Stimulated activated CD4-positive, alpha-beta T cell treated with anti-CD3 and anti-CD28 coated beads, Interleukin-12 subunit alpha, Interleukin-12 subunit beta, amount 100 ng/mL, for 4 hours (primary cell): ENCODE measurements at places on chromosomes 7 and 10.

GRCh38 chr7:44101966-44102845 lies 1.9 kb upstream of the AEBP1 start:
- DNase-seq: no peak

- DNase-seq: no peak
Measured at GRCh38 chr10:67670401-67670800, 25.6 kb downstream of the CTNNA3 start.

DNA sequence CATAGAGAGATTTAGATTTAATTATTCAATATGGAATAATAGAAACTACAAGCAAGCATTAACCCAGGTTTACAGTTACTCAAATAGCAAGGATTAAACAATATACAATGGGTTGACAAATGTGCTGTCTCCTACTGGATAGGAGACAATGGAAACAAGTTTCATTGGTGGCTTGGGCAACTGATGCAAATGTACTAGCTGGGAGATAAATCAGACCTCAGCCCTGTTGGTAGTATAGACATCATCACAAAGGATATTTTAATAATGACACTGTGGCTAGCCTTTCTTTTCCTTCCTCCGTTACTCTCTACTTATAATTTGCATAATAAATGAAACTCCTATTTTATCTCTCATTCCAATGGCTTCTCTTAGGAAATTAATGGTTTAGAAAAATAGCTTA lies 96.5 kb upstream of the DKK1 start:
- DNase-seq: no peak

GRCh38 chr7:17069146-17069545 lies 187.4 kb upstream of the AGR3 start:
- DNase-seq: no peak

- DNase-seq: no peak
Measured at GRCh38 chr10:68463365-68464093, 8.2 kb downstream of the DNA2 start.

DNA sequence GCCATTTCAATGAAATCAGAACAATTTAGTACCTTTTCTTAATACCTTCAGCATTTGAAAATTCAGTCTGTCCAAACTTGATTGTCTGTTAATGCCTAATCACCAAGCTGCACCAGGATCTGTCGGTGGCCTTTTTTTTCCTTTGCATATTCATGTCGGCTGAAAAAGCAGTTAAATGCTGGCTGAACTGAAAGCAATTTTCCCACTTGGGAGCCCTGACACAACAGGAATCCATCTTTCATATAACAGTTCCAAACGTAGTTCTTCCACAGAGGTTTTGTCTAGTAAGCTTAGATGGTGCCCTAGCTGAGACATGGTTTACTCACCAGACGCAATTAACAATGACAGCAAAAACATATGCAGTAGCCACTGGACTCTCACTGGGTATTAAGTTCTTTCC lies 83.6 kb upstream of the CHCHD3 start:
- no peak for DNase-seq

DNA sequence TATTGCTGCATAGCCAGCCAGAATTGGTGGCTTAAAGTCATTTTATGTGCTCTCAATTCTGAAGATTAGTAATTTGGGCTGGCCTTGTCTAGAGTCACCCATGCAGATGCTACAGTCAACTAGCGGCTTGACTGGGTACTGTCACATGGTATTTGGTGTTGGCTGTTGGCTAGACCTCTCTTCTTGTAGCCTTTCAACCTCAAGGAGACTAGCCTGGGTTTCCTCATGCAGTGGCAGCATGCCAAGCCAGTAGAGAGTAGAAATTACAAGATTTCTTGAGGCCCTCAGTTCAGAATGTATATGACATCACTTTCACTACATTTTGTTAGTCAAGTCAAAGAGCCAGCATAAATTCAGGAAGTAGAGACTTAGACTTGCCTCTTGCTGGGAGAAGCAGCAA lies 3.7 kb upstream of the ZNF800 start:
- DNase-seq: no peak

- DNase-seq: no peak
Measured at GRCh38 chr10:118518095-118518494, 77.4 kb downstream of the PRLHR start.

DNA sequence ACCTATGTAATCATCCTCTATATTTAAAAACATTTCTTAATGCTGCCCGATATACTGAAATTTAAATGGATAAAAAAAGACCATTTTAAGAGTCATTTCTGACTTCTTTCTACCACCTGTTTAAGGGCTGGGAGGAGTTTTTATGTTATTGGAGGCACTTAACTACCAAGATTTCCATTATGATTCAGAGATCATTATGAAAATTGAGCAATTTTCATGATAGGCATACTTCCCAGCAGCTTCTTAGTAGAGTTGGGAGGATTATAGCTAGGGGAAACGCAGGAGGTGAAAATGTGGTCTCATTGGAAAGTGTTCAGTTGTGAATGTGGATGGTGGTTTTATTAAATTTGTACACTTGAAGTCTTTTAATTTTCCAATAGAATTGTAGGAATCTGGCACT lies 28.4 kb upstream of the FAM204A start:
- DNase-seq: no peak

DNA sequence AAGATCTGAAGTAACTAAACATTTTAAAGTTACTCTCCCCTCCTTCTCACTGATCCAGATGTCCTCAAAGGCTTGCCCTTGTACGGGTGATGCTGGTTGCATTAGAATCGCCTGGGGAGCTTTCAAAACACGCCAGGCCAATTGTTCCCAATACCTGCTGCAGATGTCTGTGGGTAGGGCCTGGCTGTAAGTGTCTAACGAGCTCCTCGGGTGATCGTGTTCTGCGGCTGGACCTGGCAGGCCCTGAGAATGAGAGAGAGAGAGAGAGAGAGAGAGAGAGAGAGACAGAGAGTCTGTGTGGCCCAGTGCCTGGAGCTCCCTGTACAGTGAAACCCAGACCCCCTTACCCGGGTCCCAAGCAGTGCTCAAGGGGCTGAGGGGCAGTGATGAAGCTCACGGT lies 8.4 kb downstream of the COL13A1 start:
- no peak for DNase-seq

GRCh38 chr10:124792998-124793352 lies 1.3 kb upstream of the EEF1AKMT2 start:
- no peak for DNase-seq

GRCh38 chr7:84337429-84337828 lies 142.8 kb upstream of the SEMA3A start:
- no peak for DNase-seq

DNA sequence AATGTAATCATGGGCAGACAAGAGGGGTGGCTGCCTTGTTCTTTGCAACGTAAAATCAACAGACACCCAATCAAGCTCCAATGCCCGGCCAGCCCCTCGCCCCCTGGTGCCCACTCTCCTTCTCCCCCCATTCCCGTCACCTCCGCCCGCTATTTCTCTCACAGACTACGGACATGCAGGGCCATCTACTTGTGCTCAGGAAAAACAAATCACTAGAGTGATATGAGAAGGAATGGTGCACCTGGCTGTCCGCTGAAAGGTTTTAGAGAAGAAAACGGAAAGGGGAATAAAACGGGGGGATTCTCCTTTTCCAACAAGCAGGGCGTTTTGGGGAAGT lies 396 bp downstream of the GRM8 start:
- no peak for DNase-seq

DNA sequence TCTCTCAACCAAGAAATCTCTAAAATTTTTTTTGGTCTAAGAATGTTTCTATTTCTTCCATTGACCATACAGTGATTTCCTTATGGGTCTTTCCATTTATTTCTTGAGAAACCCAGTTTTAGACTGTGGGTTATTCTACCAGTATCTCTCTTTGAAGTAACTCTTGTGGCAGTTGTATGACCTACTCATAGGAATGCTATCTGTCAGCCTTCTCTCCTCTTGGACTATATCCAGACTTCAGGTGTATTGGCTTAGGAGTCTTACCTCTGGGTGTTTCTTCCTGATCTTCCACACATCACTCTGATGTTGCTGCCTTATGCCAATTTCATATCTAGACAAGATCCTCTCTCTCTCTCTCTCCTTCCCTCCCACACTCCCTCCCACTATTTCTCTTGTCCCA lies 178.1 kb downstream of the BMPER start:
- no peak for DNase-seq

GRCh38 chr10:48214716-48215485 lies 59.6 kb downstream of the FRMPD2 start:
- DNase-seq: no peak

DNA sequence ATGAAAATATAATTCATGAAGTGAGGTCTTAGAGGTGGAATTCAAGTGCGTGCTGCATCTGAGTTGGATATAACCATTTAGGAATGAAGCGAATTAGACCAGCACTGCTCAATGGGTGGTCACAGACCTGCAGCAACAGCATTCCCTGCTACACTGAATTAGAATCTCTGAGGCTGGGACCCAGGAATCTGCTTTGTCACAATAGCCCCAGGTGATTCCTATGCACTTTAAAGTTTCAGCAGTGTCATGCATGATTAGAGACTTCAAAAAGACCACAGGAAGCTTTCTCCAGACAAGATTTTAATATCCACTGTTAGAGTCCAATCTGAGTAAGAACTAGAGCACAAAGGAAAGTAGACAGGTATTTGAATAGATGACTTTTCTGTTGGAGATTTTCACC lies 352.8 kb upstream of the VSTM2A start:
- DNase-seq: no peak

DNA sequence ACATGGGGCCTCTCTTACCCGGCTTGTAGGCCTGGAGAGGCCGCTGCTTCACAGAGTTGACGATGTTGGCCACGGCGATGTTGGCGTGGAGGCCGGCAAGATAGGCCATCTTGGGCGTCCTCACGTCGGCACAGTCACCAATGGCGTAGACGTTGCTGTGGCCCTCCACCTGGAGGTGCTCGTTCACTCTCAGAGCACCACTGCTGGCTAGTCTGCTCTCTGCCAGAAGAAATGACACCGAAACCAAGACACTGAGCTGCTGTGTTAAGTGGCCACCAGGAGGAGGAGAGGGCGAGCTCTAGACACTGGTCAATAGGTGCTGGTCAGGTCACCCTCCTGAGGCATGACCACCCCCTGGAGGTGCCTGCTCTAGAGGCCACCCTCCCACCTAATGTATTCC lies 17.7 kb downstream of the AIFM2 start:
- no peak for DNase-seq

- DNase-seq: no peak
Measured at GRCh38 chr7:100949227-100949932, at the start of gene MUC3A. TSS of gene MUC3A (plus strand) at chr7:100949534. CDS start at chr7:100949625, 91 bp downstream.

GRCh38 chr10:122515588-122516231 lies 44.8 kb upstream of the DMBT1 start:
- DNase-seq: peak; percentile 22

- no peak for DNase-seq
Measured at GRCh38 chr7:4742051-4742573, 33.3 kb upstream of the AP5Z1 start.

DNA sequence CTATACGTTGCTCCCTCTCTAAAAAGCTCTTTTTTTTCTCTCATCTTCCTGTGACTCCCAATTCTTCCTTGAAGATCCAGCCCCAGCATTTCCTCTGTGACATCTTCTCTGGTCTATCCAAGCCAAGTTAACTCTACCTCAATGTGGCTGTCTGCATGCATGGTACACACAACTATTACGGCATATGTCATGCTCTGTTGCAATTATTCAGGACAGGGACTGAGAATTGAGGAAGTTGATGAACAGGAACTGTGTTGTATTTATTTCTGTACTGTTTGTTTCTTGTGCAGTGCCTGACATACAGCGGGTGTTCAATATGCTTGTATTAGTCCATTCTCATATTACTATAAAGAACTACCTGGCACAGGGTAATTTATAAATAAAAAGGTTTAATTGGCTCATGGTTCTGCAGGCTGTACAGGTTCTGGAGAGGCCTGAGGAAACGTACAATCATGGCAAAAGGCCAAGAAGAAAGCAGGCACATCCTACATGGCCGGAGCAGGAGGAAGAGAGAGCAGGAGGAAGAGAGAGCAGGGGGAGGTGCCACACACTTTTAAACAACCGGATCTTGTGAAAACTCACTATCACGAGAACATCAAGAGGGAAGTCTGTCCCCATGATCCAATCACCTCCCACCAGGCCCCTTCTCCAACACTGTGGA lies 6.3 kb downstream of the TRPV5 start:
- no peak for DNase-seq

GRCh38 chr7:75856536-75856935 lies 22.3 kb upstream of the RHBDD2 start:
- DNase-seq: no peak

DNA sequence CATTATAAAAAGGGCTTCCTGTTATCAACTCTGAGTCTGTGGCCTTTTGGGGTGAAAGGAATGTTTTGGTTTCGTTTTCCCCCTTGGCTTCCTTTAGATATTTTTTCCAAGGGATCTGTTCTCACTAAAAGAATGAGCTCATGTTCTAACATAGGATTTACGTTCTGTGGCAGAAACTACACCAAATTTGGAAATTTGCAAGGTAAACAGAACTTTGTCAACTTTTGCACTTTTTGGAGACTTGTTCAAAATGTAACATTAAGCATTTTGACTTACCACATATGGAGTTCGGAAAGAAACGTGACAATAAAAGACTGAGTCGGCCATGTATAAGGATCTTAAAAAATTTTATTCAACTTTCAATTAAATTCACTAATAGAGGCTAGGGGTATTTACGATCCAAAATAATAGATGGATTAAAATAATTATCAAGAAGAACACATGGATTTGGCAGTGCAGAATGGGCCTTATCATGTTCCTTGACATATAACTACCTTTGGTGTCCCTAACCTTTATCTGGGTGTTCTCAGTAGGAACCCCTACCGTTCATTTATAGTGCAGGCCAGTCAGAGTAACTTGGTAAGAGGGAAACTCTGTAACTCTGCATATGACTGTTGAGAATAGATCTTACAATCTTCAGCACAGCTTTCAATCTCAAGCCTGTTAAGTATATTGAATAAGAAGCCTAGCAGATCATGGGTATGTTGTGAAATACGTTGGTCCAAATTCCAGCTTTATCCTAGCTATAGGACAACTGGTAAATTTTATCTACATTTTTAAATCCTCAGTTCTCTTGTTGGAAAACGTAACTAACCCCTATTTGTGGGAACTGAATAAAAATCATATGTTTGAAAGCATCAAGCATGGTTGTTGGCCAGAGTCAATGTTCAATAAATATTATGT lies 11.8 kb downstream of the CPED1 start:
- no peak for DNase-seq

GRCh38 chr7:29955075-29955792 lies 34.4 kb downstream of the SCRN1 start:
- no peak for DNase-seq

- no peak for DNase-seq
Measured at GRCh38 chr7:50528266-50529092, 36.7 kb downstream of the DDC start.

- DNase-seq: no peak
Measured at GRCh38 chr10:44674536-44675386, 236.4 kb upstream of the TMEM72 start.

DNA sequence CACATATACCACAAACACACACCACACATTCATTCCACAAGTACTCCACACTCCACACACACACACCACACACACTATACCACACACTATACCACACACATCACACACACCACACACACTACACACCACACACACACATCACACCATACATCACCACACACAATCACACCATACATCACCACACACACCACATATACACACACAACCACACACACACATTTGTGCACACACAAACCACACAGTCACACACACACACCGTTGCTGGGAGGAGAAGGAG lies 112.8 kb downstream of the PTPN20 start:
- no peak for DNase-seq
